ENCODE measurements at places on chromosomes 7 and 10.

DNA sequence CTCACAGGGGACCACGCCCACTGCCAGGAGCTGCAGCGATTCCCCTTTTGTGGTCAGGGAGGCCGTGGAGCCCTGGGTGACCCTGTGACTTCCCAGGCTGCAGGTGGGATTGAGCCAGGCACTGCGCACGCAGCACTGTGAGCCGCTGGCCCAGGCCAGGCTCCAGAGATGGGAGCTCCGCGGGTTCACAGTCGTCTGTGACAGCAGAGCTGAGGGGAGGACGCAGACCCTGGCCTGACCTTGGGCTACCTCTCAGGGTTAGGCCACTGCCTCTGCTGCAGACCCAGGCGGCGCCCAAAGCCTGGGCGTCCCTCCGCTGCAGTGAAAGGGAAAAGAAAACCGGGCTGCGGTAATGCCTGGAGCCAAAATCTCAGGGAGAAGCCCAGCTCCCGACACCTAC, 107.5 kb upstream of the GPR26 start:
- H3K4me3 ChIP-seq, result no peak overlapping the region
- H3K4me1 ChIP-seq, result peaks cover 8% of the 10 kb centered on the region
- no peak overlapping the region for H3K27ac ChIP-seq
- H3K27me3 ChIP-seq, result no peaks in the 10 kb centered on the region

DNA sequence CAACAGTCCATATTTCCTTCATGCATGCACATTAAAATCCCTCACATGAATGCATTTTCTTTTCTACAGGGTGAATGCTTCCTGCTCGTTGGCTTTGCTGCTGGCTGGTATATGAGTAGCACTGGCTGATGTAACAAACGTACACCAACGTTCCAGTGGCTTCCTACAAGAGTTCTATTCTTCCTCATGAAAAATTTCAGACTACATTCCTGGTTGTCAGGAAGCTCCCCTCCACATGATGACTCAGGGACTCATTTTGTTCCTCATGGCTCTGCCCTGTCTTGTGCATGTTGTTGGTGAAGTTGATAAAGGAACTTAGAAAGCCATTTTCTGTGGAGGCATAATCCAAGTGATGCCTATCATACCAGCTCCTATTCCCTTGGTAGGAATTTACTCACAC, 470.7 kb upstream of the KLF6 start:
- DNase-seq, result no peak
- H3K36me3 ChIP-seq, result no peaks in the 10 kb centered on the region
- H3K4me1 ChIP-seq, result no peaks in the 10 kb centered on the region

DNA sequence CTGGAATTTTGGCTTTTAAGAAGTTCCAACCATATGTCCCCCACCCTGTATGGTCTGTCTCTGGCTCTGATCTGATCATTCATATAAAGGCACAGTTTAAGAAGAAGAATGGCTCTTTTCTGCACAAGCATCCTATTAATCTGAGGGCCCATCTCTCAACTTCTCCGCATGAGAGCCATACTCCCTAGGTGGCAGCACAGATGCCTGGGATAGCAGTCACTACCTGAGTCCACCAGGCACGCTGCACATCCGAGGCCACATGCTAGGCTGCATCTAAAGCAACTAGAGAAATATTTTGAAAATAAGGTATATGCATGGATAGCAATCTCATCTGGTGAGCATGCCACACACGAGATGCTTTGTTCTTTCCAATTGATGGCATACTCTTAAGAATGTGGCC, 565.5 kb downstream of the PARD3 start:
- no peak for DNase-seq
- H3K27me3 ChIP-seq, result no peaks in the 10 kb centered on the region
- no peaks in the 10 kb centered on the region for H3K4me1 ChIP-seq
- no peak overlapping the region for H3K4me3 ChIP-seq

- no peaks in the 10 kb centered on the region for H3K36me3 ChIP-seq
- DNase-seq, result no peak
- no peaks in the 10 kb centered on the region for H3K27me3 ChIP-seq
These were observed 36.8 kb downstream of the PARP12 start for GRCh38 chr7:140025814-140026433.

DNA sequence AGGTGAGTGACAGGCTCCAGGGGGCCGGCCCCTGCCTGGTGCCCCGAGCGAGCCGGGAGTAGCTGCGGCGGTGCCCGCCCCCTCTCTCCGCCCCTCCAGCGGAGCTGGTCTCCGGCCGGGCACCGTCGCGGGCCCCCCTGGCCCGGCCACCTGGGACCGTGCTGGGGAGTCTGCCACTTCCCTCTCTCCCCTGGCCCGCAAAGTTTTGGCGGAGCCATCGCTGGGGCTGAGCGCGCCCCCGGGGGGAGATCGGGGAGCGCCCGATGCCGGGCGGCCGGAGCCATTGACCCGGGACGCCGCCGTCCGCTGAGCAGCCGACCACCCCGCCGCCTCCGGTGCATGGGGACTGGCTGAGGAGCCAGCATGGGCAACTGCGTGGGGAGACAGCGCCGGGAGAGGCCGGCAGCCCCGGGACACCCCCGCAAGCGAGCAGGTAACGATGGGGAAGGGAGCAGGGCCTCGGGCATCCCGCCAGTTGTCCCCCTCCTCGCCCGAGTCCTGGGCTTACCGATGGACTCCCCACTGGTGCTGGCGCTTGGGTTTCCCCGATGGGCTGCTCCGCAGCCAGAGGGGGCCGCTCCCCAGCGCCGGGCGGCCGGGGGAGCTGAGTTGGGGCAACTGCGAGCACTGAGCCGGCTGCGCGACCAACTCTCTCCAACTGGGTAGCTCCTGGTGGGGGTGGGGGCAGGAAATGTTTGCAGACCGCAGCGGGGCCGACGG, at the start of gene UBTD1:
TSS of gene UBTD1 (plus strand) at position 84 of the 720 bp plus-strand sequence. CDS start at position 364, 280 bp downstream.
- DNase-seq, result no peak
- peaks cover 11% of the 10 kb centered on the region for H3K4me1 ChIP-seq

DNA sequence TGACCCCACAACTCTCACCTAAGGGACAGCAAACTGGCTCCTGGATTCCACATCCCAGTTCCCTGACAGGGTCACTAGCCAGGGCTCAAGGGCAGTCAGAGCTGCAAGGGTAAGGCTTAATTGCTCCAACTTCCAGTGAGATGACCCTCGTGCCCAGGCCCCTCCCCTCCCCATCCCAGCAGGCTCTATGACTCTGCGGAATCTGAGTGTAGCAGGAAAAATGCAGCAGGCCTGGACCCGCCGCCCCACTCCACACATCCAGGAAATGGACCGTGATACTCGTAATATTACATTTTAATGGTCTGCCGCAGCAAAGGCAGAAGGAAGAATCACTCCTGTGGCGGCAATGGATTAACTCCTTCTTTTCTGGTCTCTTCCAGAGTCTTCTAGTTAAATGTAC, 91.7 kb upstream of the CHST15 start:
- H3K36me3 ChIP-seq, result no peaks in the 10 kb centered on the region
- H3K27me3 ChIP-seq, result no peaks in the 10 kb centered on the region
- H3K4me3 ChIP-seq, result no peak overlapping the region
- H3K4me1 ChIP-seq, result no peaks in the 10 kb centered on the region
- no peak overlapping the region for H3K27ac ChIP-seq

GRCh38 chr7:128742206-128742605, 3.0 kb downstream of the CALU start:
- no peak overlapping the region for H3K4me3 ChIP-seq
- no peak for DNase-seq

DNA sequence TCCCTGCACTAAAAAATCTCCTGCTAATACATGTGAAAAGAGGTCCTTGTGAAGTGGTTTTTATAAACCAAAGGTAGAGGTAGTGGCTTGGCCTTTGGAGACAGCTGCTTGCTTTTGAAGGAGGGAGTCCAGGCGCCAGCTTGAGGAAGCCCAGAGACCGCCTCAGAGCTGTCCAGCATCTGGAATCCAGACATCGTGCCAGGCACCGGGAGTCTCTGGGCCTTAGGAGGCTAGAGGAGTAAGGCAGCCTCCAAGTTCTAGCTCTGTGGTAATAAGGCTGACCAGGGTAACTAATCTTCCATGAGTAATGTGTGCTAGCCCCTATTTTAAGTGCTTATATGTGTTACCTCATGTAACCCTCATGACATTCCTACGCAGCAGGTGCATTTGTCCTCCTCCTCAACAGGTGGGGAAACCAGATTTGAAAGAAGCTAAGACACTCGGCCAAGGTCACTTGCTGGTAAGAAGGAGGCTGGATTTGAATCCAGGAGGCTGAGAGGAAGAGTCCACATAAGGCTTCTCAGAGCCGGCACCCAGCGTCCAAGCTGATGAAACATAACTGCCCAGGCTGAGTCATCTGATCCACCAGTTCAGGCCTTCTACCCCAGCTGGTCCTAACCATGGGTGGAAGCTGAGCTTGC, 26.1 kb downstream of the PRLHR start:
- H3K4me3 ChIP-seq, result no peak overlapping the region
- H3K4me1 ChIP-seq, result no peaks in the 10 kb centered on the region
- peak; percentile 49 for DNase-seq
- no peak overlapping the region for H3K27ac ChIP-seq

DNA sequence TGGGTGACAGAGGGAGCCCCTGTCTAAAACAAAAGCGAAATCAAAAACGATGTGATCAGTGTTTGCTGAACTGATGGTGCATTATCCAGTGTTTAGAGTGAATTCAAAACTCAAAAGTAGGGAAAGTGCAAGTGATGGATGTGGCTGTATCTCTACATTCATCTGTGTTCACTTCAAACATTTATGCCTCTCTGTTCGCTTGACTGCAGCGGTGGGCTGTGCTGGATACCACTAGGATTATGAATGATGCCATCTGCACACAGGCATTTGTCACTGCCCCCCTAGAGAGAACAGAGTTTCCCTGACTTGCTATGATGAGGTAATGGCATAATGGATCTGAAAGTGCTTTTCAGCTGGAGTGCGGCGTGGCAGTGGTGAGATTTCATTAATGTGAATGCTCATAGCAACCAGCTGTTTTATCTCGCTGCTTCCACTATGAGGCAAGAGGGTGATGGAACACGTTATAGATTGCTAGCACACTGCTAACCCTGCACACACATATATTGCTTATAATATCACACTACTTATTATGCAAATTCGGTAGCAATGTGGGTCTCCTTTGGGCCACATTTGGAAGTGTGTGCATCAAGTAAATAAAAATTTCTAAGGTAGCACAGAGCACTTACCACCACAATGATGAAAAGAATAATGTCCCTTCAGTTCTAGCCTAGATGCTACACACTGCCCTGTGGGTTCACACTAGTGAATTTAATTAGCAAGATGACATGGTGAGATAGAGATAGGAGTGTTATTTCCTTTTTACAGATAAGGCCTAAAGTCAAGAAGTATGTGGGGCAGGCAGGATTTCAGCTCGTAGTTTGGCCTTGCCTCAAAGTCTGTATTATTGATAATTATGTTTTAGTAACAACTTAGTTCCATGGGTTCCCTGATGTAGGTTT, 164.7 kb downstream of the CAMK1D start:
- no peak overlapping the region for H3K27ac ChIP-seq
- no peaks in the 10 kb centered on the region for H3K4me1 ChIP-seq
- no peaks in the 10 kb centered on the region for H3K27me3 ChIP-seq
- DNase-seq, result no peak
- no peaks in the 10 kb centered on the region for H3K36me3 ChIP-seq

GRCh38 chr7:92838934-92839333, 2.6 kb upstream of the CDK6 start:
- H3K36me3 ChIP-seq, result no peaks in the 10 kb centered on the region
- DNase-seq, result no peak
- no peaks in the 10 kb centered on the region for H3K27me3 ChIP-seq
- H3K4me3 ChIP-seq, result no peak overlapping the region
- peaks cover 10% of the 10 kb centered on the region for H3K4me1 ChIP-seq

DNA sequence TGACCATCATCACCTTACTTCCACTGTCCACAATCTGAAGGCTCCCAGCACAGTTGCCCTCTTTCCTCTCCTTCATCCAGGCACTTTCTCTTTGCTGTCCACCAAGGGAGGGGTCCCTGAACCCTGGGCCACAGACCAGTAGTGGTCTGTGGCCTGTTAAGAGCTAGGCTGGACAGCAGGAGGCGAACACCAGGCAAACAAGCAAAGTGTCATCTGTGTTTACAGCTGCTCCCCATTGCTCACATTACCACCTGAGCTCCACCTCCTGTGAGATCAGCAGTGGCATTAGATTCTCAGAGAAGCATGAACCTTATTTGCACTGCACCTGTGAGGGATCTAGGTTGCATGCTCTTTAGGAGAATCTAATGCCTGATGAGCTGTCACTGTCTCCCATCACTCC, 27.7 kb downstream of the FZD1 start:
- no peak overlapping the region for H3K4me3 ChIP-seq
- H3K36me3 ChIP-seq, result no peaks in the 10 kb centered on the region
- H3K4me1 ChIP-seq, result no peaks in the 10 kb centered on the region
- H3K27ac ChIP-seq, result no peak overlapping the region
- DNase-seq, result no peak

GRCh38 chr7:15593382-15593781, 31.6 kb upstream of the AGMO start:
- no peak for DNase-seq
- H3K4me3 ChIP-seq, result no peak overlapping the region
- H3K27me3 ChIP-seq, result no peaks in the 10 kb centered on the region
- no peak overlapping the region for H3K27ac ChIP-seq

DNA sequence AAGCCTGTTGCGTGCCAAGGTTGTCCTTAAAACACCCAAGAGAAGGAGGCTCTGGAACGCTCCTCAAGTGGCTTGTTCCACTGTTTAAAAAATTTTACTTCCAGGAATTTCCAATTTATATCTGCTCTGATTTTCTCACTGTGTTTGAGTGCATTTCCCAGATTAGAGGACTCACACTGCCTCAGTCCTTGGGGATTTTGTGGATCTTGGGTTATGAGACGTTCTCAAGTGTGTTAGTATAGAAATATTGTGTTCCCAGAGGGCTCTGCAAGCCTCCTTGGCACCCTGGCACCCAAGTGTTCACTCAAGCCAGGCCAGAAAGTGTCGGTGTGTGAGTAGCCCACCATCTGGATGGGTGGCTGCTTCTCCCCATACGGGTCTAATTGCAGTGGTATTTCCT, 192.2 kb downstream of the SNX10 start:
- H3K4me3 ChIP-seq, result no peak overlapping the region
- H3K27ac ChIP-seq, result no peak overlapping the region
- H3K4me1 ChIP-seq, result no peaks in the 10 kb centered on the region
- H3K36me3 ChIP-seq, result no peaks in the 10 kb centered on the region
- DNase-seq, result no peak

DNA sequence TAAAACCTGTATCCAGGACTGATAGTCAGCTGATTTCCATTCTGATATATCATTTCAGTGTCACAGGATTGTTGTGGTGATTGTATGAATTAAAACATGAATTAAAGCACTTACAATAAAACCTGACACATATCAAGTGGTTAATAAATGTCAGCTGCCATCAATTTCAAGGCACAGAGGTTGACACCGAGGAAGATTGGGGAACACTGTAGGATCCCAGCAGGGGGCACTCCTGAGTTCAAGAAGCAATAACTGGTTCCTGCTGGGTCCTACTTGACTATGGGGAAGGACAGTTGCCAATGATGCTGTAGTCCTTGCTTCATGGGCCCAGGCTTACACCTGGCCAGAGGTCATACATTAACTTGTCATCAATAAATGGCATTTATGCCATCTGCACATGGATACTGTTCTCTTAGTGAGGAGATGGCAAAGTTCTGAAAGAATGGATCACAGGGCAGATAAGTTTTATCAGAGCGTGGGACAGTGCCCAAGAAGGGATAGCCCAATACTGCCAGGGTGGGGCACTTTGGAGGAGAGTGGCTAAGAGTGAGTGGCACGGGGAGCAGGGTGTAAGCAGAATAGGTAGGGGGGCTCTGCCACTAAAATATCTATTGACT, 24.1 kb downstream of the FZD1 start:
- no peak overlapping the region for H3K27ac ChIP-seq
- H3K27me3 ChIP-seq, result no peaks in the 10 kb centered on the region
- no peak overlapping the region for H3K4me3 ChIP-seq
- peak; percentile 15 for DNase-seq
